ENCODE measurements at places on chromosomes 5 and 9.
A peak's percentile ranks its signal among the peaks of the same experiment; 100 is the strongest.

GRCh38 chr5:8396246-8396645 lies 527.3 kb downstream of the MTRR start:
- no peak for DNase-seq

DNA sequence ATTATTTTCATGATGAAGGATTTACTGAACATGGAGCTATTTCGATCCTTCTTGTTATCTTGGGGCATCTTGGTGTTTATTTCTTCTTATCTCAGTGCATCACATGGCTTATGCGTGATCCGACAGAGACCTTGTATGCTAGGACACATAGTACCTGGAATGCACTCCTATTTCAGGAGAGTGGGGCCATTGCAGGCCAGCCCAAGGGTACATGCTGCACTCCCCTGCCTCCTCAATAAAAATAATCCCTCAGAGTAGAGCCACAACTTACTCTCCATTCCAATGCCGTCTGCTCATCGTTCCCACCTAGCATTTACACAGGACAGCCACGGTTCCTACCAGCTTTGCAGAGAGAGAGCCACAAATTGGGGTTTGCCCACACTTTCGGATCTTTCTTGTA lies 43.5 kb downstream of the PCSK5 start:
- DNase-seq, result no peak

- no peak for DNase-seq
Measured at GRCh38 chr9:84710701-84711397, 41.3 kb downstream of the NTRK2 start.

- no peak for DNase-seq
Measured at GRCh38 chr5:15601274-15601673, 101.3 kb downstream of the FBXL7 start.

DNA sequence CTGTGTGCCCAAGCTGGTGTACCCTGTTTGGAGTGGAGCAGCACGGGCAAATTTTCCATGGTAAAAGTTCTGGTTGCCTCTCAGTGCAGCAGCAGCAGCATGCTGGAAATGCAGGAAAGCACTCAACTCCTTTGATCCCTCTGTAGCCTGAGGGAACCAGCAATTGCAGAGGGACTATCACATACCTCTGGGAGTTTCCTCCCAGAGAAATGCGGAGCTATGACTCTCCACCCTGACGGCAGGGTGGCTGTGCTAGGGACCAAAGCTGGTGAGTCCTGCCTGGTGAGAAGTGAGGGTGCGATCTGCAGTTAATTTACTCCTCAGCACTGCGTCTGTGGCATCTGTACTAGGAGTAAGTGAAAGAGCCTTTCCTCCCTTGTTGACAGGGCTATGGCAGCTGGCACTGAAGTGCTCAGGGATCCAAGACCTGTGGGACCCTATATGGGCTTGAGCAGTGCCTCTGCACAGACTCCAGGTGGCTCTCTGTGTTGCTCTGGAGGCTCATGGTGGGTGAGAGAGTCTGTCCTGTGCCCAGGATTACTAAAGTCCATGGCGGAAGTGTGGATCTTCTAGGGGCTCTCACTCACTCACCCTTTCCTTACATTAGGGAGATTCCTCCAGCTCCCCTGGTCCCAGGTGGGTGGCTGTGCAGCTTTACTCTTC lies 601.2 kb upstream of the TYRP1 start:
- no peak for DNase-seq

DNA sequence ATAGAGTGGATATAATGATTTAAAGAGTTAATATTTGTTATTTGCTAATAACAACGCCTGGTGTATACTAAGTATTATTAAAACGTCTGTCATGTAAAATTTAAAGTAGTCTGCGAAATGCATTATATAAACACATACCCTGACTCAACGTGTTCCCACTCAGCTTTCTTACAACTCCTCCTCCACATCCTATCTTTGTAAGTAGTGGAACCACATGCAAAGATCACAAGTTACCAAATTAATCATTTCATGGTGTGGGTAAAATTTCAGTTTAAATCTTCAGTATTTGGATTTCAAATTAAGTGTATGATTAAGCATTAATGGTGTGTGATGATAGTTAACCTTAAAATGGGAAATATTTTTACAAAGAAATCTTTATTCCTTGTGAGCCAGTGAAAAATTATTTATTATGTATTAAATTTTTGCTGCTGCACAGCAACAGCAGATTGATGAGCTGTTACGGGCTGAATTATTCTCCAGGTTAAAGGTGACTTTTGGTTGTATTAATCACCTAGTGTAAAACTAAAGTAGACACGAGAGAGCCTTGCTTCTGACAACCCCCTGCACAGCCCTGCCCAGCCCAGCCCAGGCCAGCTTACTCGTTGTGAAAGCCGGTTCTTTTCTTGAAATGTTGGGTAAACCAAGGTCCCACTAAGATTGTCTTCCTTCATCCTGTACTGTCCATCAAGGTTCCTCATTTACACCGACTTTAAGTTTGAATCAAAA lies 373.5 kb downstream of the DTWD2 start:
- DNase-seq, result no peak

- no peak for DNase-seq
Measured at GRCh38 chr5:169768416-169768815, 131.3 kb downstream of the DOCK2 start.

DNA sequence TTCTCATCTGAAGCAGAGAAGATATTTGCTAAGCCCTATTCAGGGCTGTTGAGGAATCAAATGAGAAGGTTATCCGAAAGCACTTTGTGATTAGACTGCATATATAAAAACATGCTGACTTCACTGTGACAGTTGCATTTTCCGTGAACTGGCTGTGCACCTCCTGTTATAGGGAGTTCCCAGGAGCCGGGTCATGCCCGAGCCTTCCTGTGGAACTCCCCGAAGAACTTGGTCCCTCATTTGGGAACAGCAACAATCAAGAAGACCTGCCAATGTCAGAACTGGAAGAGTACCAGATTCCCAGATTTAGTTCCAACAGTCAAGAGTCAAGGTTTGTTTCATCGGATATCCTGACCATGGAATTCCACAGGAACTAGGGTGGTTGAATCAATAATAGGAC lies 130.4 kb upstream of the RAI14 start:
- no peak for DNase-seq

DNA sequence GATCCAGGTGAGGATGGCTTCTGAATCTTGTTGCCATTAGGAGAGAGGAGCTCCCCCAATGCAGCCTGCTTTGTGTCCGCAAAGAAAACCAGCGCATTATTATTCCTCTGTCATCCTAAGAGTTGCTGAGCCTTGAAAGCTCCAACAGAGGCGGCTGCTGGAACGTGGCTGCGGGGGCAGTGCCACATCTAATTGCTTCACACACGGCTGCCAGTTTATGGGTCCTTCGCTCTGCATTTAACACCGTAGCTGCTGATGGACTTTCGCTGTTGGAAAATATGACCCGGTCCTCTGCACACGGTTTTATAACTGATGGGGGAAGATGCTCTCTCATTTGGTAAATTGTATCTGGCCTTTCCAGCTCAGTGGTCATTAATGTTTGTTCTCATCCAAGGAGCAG lies 38.0 kb downstream of the ZNF622 start:
- DNase-seq, result no peak

GRCh38 chr9:136151214-136151804 lies 32.6 kb upstream of the TMEM250 start:
- DNase-seq, result no peak

DNA sequence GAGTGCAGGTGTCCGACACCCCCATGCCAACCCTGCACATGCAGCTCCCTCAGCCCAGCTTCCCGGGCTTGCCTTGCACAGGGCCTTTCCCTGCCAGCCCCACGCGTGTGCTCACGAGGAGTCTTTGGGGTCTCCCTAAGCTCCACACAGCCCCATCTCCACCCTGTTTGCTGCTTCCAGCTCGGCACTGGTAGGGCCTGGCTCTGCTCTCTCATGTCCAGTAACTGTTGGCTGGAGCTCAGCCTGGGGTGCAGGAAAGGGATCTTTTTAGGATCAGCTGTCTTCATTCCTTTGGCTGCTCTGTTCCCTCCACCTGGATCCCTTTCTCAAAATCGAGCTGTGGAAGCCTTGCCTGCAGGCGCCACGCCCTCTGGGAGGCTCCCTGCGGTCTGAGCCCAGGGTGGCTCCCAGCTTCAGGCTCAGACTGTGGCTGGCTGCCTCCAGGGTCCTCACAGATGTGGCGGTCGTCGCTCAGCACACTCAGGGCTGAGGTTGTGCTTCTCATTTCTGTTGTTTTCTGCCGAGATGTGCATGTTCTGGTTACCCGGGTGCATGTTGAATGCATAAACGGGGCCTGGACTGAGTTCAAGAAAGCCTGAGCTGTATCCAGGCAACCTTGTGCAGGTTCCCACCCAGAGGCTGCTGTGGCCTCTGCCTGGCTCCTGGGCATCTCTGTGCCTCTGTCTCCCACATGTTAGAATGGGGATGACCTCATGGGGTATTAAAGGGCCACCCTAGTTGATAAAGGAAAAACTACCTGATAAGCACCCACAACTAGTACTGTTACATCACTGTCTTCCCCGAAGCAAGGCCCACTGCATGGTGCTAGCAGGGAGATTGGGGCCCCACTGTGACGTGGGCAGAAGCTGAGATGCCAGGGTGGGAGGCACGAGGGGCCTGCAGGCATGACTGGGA lies 4.3 kb downstream of the CACNA1B start:
- no peak for DNase-seq

GRCh38 chr5:159511570-159511969 lies 181.3 kb upstream of the IL12B start:
- DNase-seq, result no peak

GRCh38 chr9:133103183-133103986 lies 17.7 kb downstream of the RALGDS start:
- no peak for DNase-seq

- DNase-seq, result no peak
Measured at GRCh38 chr5:106986006-106986405, 684.7 kb downstream of the EFNA5 start.

- no peak for DNase-seq
Measured at GRCh38 chr5:136615251-136616119, 250.1 kb upstream of the TRPC7 start.

- DNase-seq, result peak; percentile 57
Measured at GRCh38 chr9:126514037-126514821, 99.5 kb upstream of the LMX1B start.

DNA sequence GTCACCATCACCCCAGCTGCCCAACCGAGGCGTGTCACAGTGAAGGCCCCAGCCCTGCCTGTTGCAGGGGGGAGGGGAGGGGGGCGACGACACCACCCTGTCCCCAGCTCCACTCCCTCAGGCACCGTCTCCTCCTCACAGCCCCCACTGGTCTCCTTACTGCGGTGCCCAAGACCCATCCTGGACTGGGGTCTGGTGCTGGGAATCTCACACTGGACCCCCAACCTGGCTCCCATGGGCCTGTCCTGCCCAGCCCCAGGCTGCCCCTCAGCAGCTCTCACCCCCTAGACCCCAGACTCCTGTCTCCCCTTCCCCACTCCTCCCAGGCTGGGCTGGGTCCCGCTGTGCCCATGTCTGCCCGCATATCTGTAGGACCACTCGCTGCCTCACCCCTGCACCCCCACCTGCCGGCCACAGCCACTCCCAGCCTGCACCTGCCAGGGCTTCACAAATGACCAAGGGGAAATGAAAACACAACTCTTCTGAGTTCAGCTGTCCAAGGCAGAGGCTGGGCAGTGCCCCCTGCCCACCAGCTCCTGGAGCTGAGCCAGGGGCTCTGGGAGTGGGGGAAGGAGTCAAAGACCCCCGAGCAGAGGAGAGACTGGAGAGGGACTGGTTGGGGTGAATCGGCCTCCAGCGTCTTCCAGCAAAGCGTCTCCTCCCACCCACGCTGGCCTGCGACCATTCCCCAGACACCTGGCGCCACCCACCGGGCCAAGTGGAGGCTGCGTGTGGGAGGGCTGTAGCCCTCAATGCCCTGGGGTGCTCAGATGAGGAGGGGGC lies 32.6 kb upstream of the EGFL7 start:
- DNase-seq, result peak; percentile 26

DNA sequence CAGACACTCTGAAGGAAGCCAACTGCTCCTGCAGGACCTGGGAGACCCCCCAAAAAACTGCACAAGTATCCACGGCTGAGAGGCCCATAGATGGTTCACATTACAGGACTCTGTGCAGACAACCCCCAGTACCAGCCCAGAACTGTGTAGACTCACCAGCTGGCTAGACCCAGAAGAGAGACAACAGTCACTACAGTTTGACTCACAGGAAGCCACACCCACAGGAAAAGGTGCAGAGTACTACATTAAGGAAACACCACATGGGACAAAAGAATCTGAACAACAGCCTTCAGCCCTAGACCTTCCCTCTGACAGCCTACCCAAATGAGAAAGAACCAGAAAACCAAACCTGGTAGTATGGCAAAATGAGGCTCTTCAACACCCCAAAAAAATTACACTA lies 281.2 kb upstream of the RGMB start:
- no peak for DNase-seq

DNA sequence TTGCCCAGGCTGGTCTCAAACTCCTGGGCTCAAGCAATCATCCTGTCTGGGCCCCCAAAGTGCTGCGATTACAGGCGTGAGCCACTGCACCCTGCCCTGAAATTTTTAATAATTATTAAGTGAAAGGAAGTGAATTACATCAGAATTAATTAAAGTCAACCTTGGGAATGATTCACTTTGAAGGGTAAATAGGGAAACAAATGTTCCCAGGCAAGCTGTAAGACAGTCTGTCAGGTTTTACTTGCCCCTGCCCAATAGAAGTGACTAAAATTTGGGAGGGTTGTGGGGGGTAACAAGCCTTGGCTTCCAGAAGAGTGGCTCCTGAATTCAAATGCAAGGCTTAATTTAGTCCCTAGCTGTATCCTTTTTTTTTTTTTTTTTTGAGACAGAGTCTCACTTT lies 1.3 kb upstream of the LIX1 start:
- no peak for DNase-seq

DNA sequence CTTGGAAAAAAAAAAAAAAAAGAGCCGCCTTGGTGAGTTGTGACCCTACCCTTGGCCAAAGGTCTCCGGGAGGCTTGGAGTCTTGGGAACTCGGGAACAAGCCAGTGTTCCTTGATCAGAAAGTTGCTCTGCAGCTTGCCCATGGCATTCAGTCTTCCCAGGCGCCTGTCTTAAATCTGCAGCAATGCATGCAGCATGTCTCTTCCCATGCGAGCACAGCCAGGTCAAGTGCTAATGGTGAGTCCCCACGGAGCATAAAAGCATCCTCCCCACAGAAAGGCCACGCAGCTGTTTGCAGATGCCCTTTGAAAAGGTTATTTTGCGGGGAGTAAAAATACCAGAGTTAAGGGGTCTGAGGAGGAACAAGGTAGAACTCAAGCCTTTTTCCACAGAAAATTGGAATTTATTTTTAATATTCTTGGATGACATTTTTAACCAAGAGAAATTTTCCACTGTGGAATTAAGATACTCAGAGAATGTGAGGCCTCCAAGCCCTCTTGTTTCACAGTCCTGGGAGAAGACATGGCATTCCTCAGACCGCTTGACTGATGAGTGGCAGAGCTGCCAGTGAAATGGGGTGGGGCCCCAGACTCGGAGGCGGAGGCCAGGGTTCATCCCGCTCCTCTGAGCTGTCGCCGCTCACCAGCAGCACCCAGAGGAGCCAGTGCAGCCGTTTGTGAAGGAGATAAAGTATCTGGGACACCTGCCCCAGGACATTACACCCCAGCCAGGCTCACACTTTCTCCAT lies 81.6 kb downstream of the CYFIP2 start:
- no peak for DNase-seq

- no peak for DNase-seq
Measured at GRCh38 chr9:136726631-136727191, 14.3 kb downstream of the DIPK1B start.
